ENCODE measurements at places on chromosomes 1 and 21. TPM values are rescaled to one million over a fixed set of nuclear protein-coding genes. Genes with fewer than 3 reads are reported as not detected.

DNA sequence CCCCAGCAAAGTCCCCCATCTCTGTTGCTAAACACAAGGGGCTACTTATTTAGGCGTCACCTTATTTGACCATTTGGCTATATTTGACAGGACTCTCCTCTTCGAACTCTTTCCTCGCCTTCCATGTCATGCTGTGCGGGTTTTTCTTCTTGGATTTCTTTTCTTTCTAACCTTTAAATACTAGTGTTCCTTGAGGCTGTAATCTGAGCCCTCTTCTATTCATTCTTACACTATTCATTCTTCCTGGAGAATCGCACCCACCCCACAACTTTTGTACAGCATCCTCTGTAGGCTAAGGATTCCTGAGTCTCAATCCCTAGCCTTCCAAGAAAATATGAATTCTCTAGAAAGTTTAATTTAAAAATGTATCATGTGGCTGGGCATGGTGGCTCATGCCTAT, 61.7 kb upstream of the C1orf115 start:
- no peak for DNase-seq

DNA sequence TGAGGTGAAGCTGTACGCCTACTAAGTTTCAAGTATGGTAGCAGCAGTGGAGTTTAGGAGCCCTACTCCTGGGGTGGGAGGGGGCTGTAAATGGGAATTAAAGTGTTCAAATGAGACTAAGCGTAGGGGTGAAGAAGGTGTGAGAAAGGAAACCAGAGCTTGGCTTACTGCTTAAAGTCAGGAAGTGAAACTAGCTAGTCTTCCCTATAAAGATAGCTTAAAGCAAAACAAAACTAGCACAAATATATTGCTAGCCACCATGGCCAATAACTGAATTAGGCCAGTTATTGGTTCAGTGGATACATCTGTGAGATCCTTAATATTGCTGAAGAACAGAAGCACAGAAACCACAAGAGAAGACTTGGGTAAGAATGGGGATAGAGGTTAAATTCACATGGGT, 492.2 kb upstream of the PKN2 start:
- DNase-seq, result no peak

DNA sequence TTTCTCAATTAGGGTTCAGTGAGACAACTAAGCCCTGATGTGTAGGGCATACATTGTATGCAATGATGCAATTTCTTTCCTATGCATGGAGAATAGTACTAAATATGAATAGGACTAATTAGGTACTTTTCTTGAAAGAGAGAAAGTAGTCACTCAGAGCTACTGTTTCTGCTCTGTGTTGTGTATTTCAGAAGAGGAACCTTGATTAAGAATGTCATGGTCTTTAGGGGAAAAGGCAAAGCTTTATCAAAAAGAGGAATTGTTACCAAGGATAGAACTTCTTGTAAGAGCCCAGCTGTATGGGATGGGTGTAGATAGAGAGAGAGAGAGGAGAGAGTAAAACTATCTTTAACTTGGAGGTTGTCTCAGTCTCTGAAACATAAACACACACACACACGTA, 49.1 kb downstream of the HLX start:
- DNase-seq, result no peak

DNA sequence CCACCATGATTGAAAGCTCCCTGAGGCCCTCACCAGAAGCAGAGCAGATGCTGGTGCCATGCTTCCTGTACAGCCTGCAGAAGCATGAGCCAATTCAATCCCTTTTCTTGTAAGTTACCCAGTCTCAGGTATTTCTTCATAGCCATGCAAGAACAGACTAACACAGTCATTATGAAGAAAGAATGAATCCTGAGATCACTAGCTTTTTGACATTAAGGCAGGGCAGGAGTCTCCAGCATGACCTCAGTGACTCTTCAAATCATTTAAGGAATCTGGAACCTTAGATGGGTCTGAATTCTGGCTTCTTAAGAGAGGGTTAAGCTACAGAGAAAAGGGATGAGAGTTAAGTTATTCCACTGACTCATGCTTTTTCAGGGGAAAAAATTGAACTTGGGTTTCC, 79.0 kb downstream of the PTPN14 start:
- DNase-seq, result no peak

GRCh38 chr1:100883963-100884362, 10.7 kb downstream of the EXTL2 start:
- no peak for DNase-seq

GRCh38 chr1:31227891-31228568, 11.7 kb downstream of the NKAIN1 start:
- DNase-seq, result no peak

GRCh38 chr1:204451352-204452124, 39.9 kb upstream of the PPP1R15B start:
- no peak for DNase-seq

GRCh38 chr1:78211483-78212092, 165.8 kb downstream of the GIPC2 start:
- no peak for DNase-seq

DNA sequence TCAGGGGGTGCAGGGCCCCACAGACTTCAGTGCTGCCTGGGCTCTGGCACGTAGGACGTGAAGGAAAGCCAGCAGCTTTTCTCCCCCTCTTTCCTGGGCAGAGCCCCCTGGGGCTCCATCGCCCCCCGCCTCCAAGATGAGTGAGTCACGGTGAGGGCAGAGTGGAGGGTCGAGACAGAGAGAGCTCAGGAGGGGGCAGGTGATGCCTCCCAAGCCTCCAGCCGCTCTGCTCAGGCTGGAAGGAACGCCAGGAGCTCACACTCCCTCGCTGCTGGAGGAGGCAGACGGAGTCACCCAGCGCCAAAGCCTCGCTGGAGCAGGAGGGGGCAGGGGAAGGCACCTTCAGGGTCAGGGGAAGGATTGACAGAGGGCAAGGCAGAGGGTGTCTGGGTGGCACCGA, 119.5 kb downstream of the CASZ1 start:
- DNase-seq, result no peak

DNA sequence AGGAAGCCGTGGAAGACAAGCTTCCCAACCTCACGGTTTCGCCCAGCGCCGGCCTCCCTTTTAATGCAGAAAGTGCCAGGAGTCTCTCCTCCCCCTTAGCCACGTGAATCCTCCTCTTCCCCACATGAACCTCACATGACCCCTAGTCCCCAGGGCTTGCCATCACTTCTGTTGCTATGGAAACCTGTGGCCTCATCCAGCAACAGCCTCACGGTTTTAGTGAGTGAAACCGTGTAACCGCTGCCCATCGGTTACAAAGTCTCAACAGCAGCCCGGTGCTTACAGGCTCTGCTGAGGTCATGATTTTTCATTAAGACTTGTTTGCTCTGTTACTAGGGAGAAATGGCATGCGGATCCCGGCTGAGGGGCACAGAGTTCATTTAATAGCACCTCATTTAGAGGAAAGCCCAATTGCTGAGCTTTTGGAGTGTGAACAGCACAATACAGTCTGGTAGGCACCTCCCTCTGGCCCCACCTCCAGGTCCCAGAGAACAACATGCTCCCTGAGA, 143.2 kb upstream of the BACE2 start:
- DNase-seq, result no peak

DNA sequence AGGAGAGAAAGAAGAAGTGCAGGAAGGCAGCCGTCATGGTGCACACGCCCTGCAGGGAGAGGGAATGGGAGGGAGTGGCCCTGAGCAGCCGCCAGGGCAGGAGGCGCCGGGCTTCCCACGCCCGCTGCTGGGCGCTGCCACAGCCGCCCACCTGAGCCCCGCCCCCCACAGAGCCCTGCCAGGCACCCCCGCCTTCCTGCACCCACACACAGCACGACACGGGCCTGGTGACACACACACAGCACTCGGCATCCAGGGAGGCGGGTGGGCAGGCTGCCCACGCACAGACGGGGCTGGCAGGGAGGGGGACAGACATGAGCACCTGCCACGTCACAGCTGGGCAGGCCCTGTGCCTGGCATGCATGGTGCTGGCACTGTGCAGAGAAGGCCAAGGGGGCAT, 27.5 kb downstream of the ADGRB2 start:
- no peak for DNase-seq

GRCh38 chr1:202285908-202286307, 55.8 kb downstream of the UBE2T start:
- DNase-seq, result no peak

- DNase-seq, result no peak
Observed at GRCh38 chr21:46650476-46651098, 15.1 kb downstream of the PRMT2 start.

- DNase-seq, result no peak
Observed at GRCh38 chr1:147773215-147773715, 12.9 kb upstream of the GJA5 start.

DNA sequence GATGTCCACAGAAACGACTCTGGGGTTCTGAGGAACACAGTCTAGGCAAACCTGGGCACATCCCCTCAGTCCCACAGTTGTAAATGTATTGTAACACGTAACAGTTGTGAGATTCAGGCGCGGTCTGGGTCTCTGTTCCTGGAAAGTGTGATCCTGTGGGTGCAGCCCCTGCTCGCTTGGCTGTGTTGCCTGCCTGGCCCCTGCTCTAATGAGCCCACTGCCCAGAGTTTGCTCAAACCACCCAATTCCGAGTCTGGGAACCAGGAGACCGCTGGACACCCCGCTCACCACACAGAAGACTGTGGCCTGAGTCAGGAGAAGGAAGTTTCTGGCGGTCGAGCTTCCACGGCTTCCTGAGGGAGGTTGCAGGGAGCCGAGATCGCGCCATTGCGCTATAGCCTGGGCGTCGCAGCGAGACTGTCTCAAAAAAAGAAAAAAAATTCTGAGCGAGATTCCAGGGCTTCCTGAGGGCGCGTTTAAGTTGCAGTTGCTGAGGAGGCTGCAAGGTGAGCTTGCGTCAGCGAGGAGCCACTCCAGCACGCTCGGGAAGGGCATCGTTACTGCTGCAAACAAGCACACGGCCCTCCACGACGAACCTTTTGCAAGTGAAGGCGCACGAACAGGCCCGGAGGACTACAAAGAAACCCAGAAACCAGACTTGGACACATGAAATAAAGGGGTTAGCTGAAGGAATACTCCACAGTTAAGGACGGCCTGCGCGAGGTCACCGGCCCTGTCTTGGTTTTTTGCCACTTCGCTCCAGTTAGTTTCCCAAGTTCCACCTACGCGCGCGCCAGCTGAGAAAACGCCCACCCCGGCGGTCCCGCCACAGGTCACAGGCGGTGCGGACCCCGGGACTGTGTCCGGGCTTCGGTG, 1.1 kb downstream of the C21orf58 start:
- DNase-seq, result no peak

GRCh38 chr1:201361652-201362504, 15.6 kb downstream of the TNNT2 start:
- DNase-seq, result no peak

DNA sequence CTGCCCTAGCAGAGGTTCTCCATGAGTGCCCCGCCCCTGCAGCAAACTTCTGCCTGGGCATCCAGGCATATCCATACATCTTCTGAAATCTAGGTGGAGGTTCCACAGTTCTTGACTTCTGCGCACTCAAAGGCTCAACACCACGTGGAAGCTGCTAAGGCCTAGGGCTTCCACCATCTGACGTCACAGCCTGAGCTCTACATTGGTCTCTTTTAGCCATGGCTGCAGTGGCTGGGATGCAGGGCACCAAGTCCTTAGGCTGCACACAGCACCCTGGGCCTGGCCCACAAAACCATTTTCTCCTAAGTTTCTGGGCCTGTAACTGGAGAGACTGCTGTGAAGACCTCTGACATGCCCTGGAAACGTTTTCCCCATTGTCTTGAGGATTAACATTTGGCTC, 272.6 kb upstream of the PLXNA2 start:
- DNase-seq, result no peak

DNA sequence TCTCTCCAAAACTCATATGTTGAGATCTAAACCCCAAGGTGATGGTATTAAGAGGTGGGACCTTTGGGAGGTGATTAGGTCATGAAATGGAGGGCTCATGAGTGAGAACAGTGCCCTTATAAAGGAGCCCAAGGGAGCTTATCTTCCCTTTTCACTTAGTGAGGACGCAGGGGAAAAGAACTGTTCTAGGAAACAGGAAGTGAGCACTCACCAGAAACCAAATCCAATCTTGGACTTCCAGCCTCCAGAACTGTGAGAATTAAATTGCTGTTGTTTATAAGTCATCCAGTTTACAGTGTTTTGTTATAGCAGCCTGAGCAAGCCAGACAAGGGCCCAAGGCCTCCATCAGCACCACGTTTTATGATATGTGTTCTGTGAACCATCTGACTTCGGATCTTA, 60.3 kb upstream of the LRRC8D start:
- no peak for DNase-seq

DNA sequence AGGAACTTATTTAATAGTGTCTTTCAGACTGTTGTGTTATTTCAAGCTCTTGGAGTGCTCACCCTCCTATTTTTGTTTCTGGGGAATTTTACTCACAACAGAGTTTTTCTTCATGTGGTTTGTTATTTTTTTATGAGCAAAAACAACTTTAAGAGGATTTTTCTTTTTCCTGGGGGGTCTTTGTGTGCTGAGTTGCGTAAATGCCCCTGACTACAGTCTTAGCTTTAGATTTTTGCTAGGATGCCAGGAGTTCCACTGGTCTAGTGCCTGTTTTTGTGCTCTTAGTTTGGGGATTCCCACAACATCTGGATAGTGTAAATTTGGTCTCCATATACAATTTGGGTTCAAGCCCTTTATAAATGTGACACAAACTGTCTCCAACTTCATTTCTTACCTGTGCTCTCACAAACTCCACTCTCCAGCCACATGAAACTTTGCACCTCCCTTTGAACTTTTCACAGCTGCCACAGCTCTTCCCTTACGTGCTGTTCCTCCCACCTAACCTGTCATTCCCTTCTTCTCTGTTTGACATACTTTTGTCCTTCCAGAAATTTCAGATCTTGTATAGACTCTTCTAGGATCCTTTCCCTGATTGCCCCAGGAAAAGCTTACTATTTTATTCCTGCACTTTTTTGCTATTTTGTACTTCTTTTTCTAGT, 180.2 kb downstream of the CRB1 start:
- no peak for DNase-seq

GRCh38 chr1:58926152-58926551, 142.3 kb upstream of the JUN start:
- DNase-seq, result no peak

- DNase-seq, result no peak
Observed at GRCh38 chr1:116392717-116393404, 19.8 kb downstream of the ATP1A1 start.

- DNase-seq, result no peak
Observed at GRCh38 chr1:1037366-1038327, 17.7 kb downstream of the AGRN start.

- no peak for DNase-seq
Observed at GRCh38 chr1:161702250-161702649, 4.8 kb upstream of the FCRLA start.

Gene KRTAP20-4
- polyA plus RNA-seq, result not detected

Gene NTNG1
- polyA plus RNA-seq, result under 0.01 TPM

Gene NCF2
- polyA plus RNA-seq, result 7.0 TPM

Gene ABCG1
- 10.2 TPM for polyA plus RNA-seq

Gene TTF2
- 3.6 TPM for polyA plus RNA-seq

Gene GBP7
- polyA plus RNA-seq, result not detected

Gene RNU1-2
- not detected for polyA plus RNA-seq

Gene PCSK9
- 5.5 TPM for polyA plus RNA-seq

Gene OLIG1
- not detected for polyA plus RNA-seq

Gene NPPB
- not detected for polyA plus RNA-seq

Gene TDRD5
- 0.55 TPM for polyA plus RNA-seq

Gene CFHR3
- polyA plus RNA-seq, result not detected

Gene C1orf167
- 2.4 TPM for polyA plus RNA-seq

Gene SLC1A7
- 0.86 TPM for polyA plus RNA-seq
